ENCODE measurements at places on chromosomes 4 and X.
A peak's percentile ranks its signal among the peaks of the same experiment; 100 is the strongest.

DNA sequence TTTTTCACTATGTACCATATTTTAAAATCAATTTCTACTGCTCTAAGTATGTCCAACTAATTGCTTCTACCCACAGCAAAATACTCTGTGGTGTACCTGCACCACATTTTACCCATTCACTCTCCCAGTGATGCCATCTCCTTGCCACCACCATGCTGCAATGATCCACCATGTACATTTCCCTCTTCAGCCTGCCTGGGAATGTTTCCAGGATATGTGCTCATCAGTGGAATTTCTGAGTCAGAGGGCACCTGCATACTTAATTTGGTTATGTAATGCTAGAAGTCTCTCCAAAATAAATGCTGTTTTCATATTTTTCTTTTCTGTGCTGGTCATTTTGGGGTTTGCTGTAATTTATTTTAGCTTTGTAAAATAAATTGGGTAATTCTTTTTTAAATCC lies 33.2 kb upstream of the OCIAD2 start:
- DNase-seq: no peak

- DNase-seq: no peak
These were observed 65.9 kb downstream of the DIPK2B start for GRCh38 chrX:45134775-45135174.

DNA sequence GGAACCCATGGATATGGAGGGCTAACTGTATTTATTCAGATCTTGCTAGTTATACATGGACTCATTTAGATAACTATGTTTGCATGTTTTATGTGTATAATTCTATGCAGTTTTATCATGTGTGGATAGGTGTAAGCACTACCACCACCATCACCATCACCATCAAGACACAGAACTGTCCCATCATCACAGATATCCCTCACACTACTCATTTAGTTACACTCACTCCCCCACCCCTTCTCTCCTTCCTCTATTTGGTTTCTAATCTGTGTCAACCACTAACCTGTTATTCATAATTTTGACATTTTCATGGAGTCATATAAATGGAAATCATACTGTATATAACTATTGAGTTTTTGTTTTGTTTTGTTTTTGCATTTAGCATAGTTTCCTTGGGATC lies 43.7 kb downstream of the STAG2 start:
- no peak for DNase-seq

GRCh38 chrX:150872773-150873336 lies 25.6 kb downstream of the CD99L2 start:
- no peak for DNase-seq

- peak; percentile 46 for DNase-seq
These were observed 6.8 kb downstream of the SEPTIN6 start for GRCh38 chrX:119686087-119686691.

DNA sequence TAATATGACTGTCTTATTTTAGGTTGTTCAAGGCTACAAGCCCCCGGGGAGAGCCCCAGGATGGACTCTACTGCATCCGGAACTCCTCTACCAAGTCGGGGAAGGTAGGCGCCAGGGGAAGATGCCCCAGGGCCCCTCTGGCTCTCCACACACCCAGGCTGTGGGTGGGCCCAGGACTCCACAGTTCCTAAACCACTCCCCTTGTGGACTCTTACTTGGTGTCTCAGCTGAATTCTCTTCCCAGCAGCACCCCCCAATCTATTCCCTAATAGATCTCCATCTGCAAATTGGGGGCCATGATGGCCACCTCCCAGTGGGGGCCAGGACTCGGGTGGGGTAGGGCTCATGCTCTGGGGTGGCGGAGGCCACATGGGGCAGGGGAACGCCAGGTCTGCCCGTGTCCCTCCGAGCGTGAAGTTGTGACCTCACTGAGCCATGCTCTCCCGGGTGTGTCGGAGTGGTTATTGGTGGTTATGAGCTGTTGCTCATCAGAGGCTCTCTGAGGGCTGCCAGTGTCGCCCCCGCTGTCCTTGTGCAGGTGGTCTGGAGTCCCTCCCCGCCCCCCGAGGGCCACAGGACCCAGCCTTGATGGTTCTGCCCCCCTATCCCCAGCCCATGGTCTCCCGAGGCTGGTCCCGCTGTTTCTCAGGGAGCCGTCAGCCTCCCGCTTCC lies 11.2 kb upstream of the ADD1 start:
- no peak for DNase-seq

DNA sequence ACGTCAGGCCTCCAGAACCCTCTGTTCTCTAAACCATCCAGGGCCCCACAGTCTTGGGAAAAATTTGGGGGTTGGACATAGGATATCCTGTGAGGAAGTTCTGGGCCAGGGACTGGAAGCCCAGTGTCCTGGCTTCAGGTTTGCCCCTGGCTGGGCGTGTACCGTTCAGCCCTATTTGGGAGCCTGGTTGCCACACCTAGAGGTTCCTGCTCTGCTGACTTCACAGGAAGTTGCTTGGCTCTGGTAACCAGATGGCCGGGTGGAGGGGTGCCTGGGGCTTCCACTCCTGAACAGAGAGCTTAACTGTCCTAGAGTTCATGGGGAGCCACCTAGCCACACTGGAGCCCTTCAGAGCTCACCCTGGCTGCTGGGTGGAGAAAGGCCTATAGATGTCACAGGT lies 1.1 kb downstream of the TAFAZZIN start:
- peak; percentile 62 for DNase-seq

GRCh38 chr4:87502580-87503238 lies 26.5 kb downstream of the SPARCL1 start:
- DNase-seq: no peak

Data from CD4-positive, alpha-beta T cell treated with Interleukin-17A for 4 hours (primary cell).